NB4 (cell line): ENCODE measurements at places on chromosomes 12 and 14.
A peak's percentile ranks its signal among the peaks of the same experiment; 100 is the strongest.

- DNase-seq = no peak
These were observed 170.7 kb upstream of the KITLG start for GRCh38 chr12:88750867-88751543.

- DNase-seq = no peak
These were observed 71.2 kb downstream of the GALNT4 start for GRCh38 chr12:89453121-89453978.

DNA sequence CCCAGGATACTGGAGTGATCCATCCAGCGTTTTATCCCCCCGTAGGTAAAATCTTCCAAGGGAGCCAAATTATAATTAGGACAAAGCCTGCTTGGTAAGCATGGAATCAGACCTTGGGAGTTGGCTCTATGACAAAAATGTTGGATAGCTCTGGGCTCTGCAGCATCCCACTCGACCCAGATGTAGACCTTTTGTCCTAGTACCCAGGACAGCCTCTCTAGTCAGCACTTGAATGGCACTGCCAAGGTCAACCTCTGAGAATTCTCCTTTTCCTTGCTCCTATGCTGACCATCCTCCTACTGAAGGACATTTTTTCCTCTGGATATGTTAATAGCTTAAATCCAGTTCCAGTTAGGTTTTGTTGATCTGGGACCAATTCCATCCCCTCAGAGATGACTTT is 104.7 kb upstream of the SLC35F4 start:
- no peak for DNase-seq

GRCh38 chr12:120996133-120996746 is 17.9 kb downstream of the HNF1A start:
- DNase-seq = no peak

DNA sequence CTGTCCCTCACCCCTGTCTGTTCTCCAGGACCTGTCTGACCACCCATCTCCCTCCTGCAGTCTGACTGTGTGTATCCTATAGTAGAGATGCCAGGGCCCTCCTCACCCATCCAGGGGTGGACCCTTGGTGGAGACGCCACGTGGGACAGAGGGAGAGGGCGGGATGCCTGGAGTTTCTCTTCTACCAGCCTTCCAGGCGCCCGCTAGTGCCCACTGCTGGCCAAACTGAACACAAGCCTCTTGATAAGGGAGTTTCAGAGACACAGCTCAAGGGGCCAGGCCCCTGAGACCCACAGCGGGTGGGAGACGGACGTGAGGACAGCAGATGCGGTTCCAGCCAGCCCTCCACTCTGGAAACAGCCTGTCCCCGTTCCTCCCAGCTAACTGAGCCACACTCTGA is 147.3 kb downstream of the RBM19 start:
- peak; percentile 19 for DNase-seq

- DNase-seq = no peak
These were observed 99.3 kb downstream of the KIF21A start for GRCh38 chr12:39343665-39344064.

GRCh38 chr12:123077298-123078119 is 73.4 kb downstream of the PITPNM2 start:
- DNase-seq = no peak

DNA sequence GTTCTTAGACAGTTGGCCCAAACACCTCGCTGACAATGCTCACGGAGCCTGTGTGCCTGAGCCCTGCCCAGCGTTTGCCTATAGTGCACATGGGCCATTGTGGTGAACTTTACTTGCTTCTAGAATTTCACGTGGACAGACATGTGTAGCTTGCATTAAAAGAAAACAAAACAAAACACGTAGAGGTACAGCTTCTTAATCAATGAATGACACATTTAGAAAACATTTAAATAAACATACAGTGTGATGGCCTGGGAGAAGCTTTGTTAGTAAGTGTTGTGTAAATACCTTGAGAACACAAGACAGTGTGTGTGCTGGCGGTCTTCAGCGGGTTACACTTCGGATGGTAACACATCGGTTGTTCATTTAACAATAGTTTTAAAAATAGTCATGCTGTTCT is 38.1 kb downstream of the SMOC1 start:
- DNase-seq = no peak

DNA sequence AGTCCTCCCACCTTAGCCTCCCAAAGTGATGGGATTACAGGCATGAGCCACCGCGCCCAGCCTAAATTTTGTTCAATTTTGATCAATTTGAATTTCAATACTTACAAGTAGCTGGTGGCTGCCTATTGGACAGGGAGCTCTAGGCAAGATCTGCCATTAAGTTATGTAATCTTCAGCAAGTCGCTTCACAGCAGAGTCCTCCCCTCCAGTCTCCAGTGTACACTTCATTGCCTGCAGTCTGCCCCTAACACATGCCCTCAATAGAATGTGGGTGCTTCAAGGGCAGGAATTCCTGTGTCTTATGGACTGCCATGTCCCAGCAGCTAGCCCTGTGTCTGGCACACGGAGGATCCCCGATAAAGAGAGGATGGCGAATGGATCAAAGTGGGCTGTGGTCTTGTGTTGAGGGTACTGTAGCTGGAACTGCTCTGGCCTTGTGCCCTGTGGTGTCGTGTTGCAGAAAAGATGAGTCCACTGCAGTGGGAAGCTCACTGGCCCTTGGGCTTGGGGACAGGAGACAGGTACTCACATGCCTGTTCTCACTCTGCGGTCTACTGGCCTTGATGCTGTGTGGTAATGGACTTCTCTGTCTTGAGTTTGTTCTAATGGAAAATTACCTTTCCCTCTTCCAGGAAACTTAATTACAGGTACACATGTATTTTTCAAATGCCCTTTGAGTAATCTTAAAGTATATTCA is 67.6 kb downstream of the TECPR2 start:
- no peak for DNase-seq
